ENCODE measurements at places on chromosomes 2 and 18.

DNA sequence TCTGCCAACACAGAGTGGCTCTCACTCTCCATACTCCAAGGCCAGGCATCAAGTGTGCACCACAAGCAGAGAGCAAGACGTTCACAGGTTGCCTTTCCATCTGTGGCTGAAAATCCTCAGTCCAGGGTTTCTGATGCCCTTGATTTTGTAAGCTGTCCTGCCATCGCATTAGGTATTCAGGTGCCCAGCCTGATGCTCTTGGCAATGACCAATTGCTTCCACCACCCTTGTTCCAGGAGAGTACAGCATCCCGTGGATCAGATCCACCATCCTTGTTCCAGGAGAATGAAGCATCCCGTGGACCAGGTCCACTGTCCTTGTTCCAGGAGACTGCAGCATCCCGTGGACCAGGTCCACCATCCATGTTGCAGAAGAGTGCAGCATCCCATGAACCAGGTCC lies 133.4 kb upstream of the GPC1 start:
- no peak for DNase-seq

DNA sequence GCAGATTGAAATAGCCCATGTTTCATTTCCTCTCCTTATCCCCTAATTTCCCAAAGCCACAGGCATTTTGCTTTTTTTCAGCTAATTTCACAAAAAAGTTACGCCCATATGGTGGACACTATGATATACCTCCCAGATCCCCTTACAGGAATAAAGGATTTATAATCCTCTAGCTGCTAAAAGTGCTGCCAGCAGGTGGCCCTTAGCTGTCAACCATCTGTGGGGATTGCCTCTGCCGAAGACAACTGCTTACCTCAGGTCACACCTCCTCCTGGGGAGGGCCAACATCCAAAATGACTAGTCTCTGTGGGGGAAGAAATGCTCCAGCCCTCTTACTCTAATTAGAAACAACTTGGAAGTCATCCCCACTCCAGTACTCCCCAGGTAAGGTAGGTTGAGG lies 61.0 kb upstream of the EPB41L3 start:
- DNase-seq: no peak

DNA sequence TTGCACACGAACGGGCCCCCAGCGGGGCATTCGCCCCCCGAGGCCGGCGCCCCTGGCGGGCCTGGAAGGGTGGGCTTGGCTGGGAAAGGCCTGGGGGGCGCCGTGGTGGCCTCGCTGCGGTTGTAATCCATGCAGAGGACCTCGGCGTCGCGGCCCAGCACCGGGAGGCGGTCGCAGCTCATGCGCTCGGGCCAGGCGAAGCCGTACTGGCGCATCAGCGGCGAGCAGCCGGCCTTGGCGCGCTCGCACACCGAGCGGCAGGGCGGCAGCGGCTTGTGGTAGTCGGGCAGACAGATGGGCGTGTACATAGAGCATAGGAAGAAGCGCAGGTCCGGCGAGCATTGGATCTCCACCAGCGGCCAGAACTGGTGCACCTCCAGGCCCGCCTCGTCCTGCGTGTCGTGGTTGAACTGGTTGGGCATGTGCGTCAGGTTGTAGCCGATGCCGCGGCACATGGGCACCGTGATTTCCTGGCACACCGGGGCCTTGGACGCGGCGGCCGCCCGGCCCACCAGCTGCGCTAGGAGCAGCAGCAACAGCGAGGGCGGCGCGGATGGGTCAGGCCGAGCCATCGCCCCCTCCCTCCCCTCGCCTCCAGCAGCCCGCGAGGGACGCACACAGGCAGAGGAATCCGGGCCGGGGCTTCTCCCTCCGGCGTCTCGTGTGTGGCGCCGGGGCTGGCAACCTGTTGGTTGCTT lies 1.4 kb downstream of the FZD5 start:
- no peak for DNase-seq

GRCh38 chr2:233492078-233492477 lies 74.5 kb downstream of the USP40 start:
- no peak for DNase-seq

GRCh38 chr2:19611491-19612332 lies 253.3 kb upstream of the OSR1 start:
- DNase-seq: peak; percentile 93

- DNase-seq: no peak
These were observed 14.0 kb downstream of the PXDN start for GRCh38 chr2:1730015-1730927.

- DNase-seq: peak; percentile 60
These were observed 478.5 kb upstream of the TNP1 start for GRCh38 chr2:217338306-217338916.

Data from non-pigmented ciliary epithelial cell (primary cell).